Tongue (tissue), 3 donors: ENCODE measurements at places on chromosomes 3 and 15. TPM values are rescaled to one million over a fixed set of nuclear protein-coding genes. Genes with fewer than 3 reads are reported as not detected.

GRCh38 chr3:61802772-61803171, 241.4 kb downstream of the PTPRG start:
- DNase-seq = peak; percentile 64

- DNase-seq = peak; percentile 39
Measured at GRCh38 chr3:45942051-45942825, 1.0 kb upstream of the CXCR6 start.

EPHA3 gene
- total RNA-seq = 65.6 TPM

- no peak for DNase-seq
Measured at GRCh38 chr3:146343551-146343950, 92.6 kb upstream of the PLSCR4 start.

DNA sequence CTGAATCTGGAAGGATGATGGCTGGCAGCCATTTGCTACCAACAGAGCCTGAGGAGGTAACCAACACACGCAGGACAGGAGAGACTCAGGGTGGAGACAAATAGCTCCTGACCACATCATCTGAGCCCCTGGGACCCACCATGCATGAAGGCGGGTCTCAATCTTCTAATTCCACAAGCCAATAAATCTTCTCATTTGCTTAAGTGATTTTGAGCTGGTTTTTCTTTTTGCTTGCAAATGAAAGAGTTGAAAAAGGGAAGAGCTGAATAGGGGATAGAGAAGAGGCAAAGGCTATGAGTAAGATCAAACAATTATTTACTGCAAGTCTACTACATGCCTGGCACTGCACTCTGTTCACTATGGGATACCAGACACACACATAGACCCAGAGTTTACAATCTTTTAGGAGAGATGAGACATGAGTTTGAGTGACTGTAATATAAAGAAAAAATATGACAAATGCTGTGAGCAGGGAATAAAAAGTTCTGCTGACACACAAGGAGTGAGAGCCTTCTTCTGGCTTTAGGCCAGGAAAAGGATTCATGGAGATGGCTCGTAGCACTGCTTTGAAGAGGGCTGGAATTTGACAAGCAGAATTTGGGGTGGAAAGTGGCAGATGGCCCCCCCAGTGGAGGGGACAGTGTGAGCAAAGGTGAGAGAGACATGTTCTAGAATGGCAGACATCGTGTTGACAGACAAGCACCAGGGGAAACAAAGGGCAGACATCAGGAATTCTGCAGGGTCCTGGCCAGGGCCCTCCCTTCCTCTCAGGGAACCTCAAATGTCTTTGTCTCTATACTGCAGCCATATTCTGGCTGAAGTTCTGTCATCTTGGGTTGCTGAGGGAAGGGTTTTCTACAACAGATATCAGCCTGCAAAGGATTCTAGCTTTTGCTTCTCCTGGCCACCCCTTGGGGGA, 69.8 kb upstream of the WNT5A start:
- DNase-seq = peak; percentile 40

DNA sequence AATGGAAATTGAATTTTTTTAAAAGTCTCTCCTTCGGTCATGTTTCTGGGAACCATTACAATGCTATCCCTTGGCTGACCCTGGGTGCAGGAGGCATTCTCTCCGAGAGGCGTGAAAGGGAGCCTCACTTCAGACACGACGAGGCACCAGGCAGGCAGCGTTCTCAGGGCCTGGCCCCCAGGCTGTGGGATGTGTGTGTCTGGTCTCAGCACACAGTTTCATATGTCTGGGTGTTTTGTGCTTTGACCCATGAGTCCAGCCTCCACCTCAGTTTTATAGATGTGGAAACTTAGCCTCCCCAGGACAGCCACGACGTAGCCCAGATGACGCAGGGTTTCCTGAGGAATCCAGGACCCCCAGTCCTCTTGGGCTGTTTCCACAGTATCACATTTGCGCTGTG, 34.0 kb downstream of the FGD5 start:
- peak; percentile 64 for DNase-seq

- no peak for DNase-seq
Measured at GRCh38 chr3:37489355-37489754, 315.0 kb upstream of the LRRFIP2 start.

GRCh38 chr3:89586256-89586655, 478.8 kb downstream of the EPHA3 start:
- DNase-seq = no peak

PARP15 gene
- 1.1 TPM for total RNA-seq

GRCh38 chr3:45453839-45454238, 65.5 kb downstream of the LARS2 start:
- DNase-seq = no peak

DNA sequence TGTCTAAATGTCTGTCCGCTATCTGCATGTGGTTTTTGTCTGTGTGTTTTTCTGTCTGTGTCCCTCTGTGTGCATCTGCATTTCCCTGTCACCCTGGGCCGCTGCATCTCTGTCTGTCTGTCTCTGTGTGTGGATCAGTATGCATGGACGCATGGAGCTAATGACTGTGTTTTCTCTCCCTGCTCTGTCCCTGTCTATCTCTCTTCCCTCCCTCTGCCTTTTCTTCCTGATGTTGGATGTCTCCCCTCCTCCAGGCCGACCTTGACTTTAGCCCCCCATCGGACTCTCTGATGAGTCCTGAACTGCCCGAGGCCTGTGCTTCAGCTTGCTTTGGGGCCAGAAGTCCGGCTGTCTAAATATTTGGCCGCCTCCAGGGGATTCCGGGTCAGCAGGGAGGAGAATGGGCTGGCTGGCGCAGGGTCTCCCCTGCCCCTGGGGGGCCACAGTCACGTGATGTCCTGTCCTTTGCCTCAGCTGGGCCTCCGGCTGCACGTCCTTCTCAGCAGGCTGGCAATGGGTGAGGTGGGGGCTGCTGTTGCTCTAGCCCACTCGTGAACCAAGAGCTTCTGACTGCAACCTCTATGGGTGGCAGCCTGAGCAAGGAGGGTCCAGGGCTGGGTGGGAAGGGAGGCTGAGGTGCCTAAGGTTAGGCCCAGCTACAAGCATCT, 3.7 kb downstream of the SLC38A3 start:
- DNase-seq = no peak

- no peak for DNase-seq
Measured at GRCh38 chr15:82317091-82317489, 32.2 kb downstream of the GOLGA6L10 start.

CBLB gene
- 59.4 TPM for total RNA-seq
